ENCODE measurements at places on chromosomes 4 and X.
A peak's percentile ranks its signal among the peaks of the same experiment; 100 is the strongest.

- DNase-seq: no peak
These were observed 16.9 kb upstream of the CEP135 start for GRCh38 chr4:55931833-55932232.

DNA sequence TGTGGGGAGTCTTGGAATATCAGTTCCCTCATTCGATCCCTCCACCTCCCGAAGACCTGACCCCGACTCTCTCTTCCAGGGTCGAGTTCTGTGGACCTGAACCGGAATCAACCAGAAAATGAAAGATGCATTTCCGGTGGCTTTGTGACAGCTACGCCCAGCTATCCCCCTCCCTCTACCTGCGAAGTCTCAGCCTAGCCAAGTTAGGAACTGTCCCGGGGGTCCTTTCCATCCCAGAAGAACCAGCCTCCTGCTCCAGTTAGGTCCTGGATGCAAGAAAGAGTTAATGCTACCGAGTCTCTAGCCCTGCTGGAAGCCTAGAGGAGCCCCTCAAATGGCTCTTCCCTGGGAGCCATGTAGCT is 13.4 kb upstream of the ETDC start:
- no peak for DNase-seq

DNA sequence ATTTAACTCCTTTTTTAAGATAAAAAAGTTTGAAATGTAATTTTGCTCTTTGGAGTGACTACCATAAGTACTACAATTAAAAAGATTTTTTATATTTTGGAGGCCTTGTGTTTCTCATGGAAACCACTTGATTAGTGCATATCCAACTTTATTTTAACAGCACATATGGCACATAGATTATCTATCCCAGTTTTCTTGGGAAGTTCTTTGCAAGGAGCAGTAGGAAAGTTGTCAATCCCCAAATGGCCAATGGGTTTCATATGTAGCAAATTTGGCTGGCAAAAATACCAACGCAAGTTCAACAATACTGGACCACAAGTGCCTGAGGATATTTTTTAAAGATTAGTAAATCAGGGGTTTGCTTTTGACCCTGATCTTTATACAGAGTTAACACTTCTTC is 15.4 kb upstream of the ANTXR2 start:
- DNase-seq: no peak

DNA sequence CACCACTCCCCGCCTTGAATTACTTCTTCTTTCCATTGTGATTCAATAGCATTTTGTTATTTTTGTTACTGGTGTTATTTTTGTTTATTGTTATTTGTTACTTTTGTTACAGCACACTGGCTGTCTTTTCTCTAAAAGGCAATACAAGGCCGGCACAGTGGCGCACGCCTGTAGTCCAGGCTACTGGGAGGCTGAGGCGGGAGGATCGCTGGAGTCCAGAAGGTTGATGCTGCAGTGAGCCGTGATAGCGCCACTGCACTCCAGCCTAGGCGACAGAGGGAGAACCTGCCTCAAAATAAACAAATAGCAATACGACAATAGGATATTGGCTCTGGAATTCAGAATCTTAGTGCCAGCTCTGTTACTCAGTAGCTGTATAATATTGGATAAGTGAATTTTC is 1.0 kb upstream of the MED12 start:
- no peak for DNase-seq

DNA sequence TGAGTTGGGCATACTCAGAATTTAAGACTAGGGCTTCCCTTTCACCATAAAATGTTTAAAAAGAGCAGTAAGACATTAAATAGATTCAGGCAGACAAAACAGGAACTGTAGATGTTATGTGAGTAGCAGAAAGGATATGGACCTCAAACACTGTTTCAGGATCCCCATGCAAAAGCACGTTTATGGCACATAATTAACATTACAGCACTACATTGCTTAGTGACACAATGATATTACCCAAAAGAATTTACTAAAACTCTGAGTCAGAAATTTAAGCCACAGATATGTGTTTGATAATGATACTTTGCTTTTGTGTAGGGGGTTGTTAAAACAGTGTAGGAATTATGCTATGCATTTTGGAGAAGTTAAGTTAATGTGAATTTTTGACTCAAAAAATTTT is 266.3 kb downstream of the PDGFC start:
- DNase-seq: no peak

DNA sequence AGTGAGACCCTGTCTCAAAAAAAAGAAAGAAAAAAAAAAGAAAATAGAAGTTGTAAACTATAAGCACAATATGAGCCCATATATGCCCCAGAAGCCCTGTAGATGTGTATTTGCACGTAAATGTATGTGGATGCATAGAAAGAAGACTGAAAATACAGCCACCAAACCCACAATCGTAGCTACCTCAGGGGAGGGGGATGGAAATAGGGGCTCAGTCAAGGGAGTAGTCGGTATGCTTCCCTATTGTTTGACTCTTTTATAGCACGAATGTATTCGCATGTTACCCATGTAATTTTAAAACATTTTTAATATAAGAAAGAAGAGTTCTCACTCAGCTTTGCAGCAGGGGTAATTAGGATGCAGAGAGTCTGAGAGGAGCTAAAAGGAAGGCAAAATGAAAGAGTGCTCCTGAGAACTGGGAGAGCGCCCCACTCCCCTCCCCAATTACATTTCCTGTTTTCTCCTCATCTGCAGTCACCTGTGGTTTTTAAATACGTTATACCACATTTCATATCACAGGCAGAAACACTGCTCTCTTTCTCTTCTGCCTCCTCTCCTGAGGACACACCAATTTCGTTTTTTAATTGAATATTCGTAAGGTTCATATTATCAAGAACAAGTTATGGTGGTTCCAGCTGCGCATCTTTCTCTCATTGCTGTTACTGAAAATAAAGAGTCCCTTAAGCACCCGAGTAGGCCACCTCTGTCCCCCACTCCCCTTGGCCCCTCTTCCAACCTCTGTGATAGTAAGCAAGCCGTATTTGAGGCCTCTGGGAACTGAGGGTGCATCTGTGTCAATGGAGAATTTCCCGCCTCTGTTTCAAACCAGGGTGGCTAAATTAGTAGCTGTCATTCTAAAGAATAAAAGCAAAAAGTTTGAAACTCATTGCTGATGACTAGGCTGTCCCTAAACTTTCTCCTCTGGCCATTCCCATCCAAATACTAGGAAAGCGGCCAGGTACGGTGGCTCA is 10.7 kb downstream of the SEPTIN6 start:
- DNase-seq: peak; percentile 75
